IPS-NIHi11 (cell line): ENCODE measurements at places on chromosomes 12 and 14.
A peak's percentile ranks its signal among the peaks of the same experiment; 100 is the strongest.

DNA sequence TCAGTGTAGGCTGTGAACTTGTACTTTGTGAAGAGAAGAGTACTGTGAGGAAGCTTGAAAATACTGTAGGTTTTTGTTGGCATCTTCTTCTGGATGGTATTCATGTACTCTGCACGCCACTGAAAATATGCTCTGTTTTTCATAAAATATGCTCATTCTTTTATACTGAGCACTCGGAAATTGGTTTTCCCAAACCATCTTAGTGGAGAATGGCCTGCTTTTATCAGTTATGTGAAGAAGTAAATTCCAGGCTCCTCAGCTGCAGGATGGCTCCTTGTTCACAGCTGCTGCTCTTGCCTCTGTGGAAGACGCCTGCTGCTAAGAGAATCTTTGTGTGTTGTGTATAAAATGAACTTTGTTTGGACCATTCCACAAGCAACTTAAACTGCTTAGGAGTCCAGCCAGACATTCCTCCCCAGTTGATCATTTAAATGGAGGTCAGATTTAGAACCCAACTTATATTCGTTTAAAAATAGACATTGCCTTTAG lies 443.5 kb upstream of the RGS6 start:
- DNase-seq = no peak

DNA sequence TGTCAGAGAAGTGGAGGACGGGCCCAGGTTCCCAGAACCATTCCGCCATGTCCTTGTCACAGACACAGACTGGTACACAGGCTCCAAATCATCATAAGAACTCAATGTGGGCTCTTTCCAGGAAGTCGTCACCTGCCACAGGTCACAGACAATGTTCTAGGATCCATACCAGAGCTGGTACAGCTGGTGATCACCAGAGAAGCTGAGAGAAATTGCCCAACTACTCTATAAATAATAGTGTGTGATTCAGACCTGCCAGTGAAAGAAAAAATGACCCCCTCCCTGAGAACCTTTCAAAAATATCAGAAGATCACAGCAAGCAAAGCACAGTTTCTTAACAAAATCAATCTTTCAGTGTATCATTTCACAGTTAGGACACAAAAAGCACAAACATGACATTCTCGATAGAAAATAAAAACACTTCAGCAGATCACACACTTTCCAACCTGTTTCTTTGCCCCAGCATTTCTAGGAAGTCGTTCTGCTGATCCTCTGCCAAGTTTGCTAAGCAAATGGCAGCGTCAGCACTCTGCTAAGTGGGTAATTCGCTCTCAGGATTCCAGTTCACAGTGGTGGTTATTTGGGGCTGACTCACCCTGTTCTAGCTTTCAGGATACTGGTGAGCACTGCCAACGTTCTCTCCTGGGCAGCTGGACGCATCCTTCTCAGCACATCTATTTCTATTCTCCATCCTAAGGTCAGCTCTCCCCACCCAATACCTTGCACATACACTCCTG lies 223.3 kb upstream of the SFSWAP start:
- no peak for DNase-seq

DNA sequence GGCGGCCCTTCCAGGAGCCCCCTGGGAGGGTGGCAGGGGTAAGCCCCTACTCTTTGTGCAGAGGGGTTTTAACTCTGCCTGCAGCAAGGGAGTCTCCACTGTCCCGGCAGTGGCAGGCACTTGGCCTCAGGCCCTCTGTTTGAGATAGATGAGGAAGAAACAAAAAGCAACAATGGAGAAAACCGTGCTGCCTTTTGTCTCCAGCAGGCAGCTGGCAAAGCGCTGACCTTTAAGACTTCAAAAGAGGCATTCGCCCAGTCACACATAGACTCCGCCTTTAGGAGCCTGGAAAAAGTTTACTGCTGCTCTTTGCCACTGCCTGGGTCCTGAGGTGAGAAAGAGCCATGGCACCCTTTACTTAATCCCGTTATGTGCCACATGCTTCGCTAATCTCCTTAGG lies 158.2 kb upstream of the NTF3 start:
- DNase-seq = no peak

DNA sequence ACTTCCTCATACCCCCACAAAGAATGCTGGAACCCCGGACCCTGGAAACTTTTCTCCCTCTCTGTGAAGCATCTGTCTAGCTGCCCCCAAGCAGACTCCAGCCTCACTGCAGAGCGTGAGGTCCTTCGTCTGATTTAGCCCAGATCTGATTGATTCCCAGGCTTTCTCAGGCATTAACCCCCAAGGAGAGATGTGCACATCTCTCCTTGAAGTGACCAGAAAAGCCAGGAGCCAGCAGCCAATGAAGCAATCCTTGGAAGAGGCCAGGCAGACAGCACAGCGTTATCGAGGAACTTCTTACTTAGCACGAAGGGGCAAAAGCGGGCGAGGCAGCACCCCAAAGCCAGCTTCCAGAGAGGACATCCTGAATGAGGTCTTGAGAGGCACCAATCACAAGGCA lies 100.7 kb downstream of the ZFP36L1 start:
- DNase-seq = no peak

DNA sequence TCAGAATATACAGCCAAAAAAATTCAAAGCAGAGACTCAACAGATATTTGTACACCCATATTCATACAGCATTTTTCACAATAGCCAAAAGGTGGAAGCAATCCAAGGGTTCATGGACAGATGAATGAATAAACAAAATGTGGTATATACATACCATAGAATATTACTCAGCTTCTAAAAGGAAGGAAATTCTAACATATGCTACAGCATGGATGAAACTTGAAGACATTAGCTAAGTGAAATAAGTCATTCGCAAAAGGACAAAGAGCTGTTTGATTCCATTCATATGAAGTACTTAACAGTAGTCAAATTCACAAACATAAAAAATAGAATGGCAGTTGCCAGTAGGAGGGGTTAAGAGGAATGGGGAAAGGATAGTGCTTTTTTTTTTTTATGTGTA lies 91.8 kb upstream of the ARID2 start:
- no peak for DNase-seq

- DNase-seq = no peak
Measured at GRCh38 chr12:114476159-114476558, 70.2 kb upstream of the TBX5 start.

GRCh38 chr14:57981817-57982560 lies 116.1 kb upstream of the SLC35F4 start:
- DNase-seq = no peak

- peak; percentile 59 for DNase-seq
Measured at GRCh38 chr12:56601503-56601902, 28.6 kb downstream of the BAZ2A start.
